ENCODE measurements at places on chromosomes 16 and 17.

DNA sequence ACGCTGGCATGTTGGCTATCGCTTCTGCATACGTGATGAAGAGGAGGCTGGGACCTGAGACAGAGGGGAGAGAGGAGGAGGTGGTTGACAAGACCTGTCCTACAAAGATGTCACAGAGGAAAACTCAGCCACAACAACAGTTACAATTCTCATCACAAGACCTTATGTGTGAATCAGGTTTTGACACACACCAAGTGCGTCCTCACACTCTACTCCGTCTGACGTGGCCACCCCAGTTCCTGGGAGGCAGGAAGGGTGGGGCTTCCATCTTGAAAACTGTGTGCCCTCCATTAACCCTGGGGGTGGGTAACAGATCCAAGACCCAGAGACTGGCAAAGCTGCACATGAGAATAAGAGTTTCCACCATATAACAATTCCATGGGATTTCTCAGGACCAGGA, 24.1 kb downstream of the SLC6A4 start:
- no peak for DNase-seq

DNA sequence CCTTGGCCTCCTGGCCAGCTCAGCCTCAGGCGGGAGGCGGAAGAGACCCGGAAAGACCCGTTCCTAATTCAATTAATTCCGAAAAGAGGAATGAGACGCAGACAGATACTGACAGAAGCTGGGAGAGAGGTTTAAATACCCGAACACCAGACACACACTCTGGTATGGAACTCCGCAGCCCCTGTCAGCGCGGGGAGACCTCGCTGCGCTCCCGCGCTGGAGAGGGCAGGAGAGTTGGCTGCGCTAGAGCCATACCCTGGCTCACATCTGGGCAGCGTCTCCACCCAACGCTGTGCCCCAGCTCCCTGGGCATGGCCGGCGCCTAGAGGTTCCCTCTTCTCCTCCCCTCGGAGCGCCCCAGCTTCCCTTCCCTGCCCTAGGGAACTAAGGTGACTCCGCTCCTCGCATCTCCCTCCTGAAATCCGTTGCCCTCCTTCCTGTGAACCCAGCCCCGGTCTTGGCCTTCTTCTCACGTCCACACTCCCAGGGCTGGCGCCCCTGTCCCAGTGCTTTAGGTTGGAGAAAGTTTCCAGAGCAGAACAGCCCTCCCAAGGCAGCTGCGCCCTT, 8.0 kb downstream of the NEUROD2 start:
- DNase-seq = no peak

DNA sequence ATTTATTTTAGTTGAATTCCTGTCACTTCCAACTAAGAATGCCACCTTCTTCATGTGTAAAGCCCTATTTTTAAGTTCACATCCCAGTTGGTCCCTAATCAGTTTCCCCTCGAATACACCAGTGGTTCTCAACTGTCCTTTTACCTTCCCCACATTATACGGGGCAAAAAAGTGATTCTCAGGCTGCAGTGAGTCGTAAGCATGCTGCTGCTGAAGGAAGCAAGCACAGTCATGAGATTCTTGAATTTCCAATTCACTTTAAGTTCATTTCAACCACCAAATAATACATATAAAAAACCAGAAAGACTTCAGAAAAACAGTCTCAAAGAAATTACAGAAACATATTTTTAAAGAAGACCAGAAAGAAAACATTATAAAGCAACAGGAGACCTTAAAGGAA, 47.9 kb downstream of the UBE2G1 start:
- DNase-seq = no peak

DNA sequence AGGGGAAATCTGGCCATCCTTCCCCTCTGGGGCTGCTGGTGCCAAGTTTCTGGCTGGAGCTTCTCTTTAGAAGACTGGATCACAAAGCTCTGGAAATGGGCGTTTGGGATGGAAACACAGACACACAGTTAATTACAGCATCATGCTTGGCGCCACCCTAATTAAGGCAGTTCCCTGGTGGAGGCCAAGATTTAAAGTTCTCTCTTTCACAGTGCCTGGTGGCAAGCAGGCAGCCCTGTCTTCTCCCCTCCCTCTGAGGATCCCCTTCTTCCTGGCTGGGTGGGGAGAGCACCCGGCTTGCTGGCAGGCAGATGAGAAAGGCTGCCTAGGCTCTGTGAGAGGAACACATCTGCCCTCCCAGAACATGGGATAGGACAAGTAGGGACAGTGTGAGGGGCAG, 59.0 kb upstream of the NKD1 start:
- no peak for DNase-seq

DNA sequence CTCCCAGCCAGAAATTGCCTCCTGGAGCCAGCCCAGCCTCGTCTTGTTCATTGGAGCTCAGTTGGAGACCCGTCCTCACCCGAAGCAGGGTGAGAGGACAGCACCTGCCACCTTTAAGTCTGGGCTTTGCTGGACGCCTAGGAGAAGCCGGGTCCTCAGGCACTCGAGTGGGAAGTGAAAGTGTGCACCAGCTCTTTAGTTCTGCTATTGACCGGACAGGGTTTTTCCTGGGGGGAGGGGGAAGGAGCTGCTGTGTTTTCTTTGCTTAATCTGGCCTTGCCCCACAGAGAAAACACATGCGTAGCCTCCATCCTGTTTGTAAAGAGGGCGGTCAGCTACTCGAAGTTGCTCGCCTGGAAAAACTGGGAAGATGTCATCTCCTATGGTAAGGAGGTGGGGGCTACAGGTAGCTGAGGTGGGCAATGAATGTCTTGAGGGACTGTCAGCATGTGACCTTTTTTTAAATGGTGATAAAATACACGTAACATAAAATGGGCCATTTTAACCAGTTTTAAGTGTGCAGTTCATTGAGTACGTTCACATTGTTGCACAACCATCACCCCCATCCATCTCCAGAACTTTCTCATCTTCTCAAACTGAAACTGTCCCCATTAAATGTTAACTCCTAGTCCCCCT, 34.4 kb downstream of the CMIP start:
- DNase-seq = peak; percentile 29

GRCh38 chr17:16178836-16179235, 36.5 kb downstream of the NCOR1 start:
- no peak for DNase-seq

- no peak for DNase-seq
Measured at GRCh38 chr17:66635386-66636045, 199.4 kb upstream of the CACNG5 start.

DNA sequence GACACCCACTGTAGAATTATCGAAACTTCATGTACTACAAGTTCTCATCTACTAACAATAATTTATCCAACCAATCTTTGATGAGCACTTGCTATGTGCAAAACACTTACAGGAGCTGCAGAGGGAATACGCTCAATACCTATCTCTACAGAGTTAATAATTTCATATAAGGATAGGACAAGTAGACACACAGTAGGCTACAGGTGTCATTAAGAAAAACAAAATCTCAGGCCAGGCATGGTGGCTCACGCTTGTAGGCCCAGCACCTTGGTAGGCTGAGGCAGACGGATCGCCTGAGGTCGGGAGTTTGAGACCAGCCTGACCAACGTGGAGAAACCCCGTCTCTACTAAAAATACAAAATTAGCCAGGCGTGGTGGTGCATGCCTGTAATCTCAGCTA, 91.3 kb upstream of the PLEKHM1 start:
- DNase-seq = no peak

- DNase-seq = no peak
Measured at GRCh38 chr17:77314601-77315000, 173.8 kb downstream of the SEC14L1 start.
